ENCODE measurements at places on chromosomes 4 and X.
A peak's percentile ranks its signal among the peaks of the same experiment; 100 is the strongest.

DNA sequence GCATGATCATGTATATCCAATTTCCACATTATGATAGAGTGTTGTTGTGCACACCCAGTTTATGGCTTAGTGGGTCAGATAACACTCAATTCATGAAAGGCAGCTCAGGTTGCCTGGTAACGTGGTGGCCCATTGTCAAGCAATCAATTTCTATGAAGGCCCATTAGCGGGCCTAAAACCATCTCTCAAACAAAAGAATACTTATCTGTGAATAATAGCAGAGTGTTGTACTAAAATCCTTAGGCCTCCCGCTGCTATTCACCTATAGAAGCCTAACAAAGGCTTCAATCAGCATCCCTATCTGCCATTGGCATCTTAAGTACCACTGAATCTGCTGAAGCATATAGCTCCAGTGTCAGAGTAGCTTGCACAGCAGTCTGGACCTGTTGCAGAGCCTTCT is 849.6 kb upstream of the POU3F4 start:
- no peak for DNase-seq

DNA sequence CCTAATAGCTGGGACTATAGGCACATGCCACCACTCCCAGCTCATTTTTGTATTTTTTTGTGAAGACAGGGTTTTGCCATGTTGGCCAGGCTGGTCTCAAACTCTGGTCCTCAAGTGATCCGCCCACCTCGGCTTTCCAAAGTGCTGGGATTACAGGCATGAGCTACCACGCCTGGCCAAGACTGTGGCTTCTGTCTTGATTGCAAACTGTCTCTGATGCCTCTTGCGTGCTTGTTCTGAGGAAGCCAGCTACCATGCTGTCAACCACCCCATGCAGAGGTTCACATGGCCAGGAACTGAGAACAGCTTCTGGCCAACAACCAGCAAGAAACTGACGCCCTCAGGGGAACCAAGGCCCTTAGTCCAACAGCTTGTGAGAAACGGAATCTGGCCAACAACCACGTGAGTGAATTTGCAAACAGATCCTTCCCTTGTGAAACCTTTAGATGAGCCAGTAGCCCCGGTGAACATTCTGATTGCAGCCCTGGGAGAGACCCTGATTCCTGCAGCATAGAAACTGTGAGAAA is 71.2 kb downstream of the SUPT20HL2 start:
- DNase-seq = no peak

GRCh38 chr4:151219091-151219490 is 57.9 kb upstream of the PRSS48 start:
- no peak for DNase-seq

- no peak for DNase-seq
Measured at GRCh38 chr4:8336412-8337075, 67.0 kb downstream of the HTRA3 start.

- peak; percentile 35 for DNase-seq
Measured at GRCh38 chr4:2934077-2934812, 29.0 kb downstream of the NOP14 start.

- no peak for DNase-seq
Measured at GRCh38 chr4:119795986-119796578, 167.5 kb upstream of the PDE5A start.

- no peak for DNase-seq
Measured at GRCh38 chrX:119758731-119759247, 401 bp downstream of the SOWAHD start.

DNA sequence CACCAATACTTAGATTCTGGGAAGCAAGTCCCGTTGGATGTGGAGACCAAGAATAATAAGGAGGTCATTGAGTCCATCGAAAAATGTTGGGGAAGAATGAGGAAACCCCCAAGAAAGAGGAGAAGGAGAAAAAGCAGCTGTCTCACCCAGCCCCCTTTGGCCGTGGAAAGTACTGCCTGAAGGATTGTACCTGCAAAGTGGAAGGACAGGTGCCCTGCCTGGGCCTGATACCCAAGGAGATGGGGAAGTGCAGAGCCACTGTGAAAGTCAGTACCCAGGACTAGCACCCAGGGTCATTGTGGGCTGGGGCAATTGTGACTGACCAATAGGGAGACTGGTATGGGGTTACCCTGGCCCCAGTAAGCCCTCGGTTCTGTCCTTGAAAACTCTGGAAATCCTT is 13.8 kb upstream of the CFAP299 start:
- DNase-seq = no peak

DNA sequence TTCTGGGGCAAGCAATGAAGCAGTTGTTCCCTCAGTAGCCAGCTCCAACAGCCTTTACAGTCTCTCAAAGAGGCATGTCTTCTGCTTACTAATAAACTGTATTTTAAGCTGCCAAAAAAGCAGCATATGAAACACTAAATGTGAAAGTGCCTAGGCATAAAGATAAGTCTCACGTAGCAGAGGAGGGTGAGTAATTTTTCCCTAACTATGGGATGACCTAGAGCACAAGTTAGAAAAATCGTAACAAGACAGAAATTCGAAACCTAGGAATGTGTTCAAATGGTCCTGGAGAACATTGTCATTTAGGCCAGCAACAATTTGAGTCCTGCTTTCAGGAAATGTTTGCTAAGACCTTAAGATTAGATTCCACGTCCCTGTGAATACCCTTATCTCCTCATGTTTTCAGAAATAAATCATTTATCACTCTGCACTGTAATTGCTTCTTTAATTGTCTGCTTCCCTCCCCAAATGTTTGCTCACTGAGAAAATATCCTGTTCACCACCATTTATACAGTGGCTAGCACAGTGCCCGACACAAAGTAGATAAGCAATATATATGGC is 222.2 kb downstream of the KCNIP4 start:
- no peak for DNase-seq

DNA sequence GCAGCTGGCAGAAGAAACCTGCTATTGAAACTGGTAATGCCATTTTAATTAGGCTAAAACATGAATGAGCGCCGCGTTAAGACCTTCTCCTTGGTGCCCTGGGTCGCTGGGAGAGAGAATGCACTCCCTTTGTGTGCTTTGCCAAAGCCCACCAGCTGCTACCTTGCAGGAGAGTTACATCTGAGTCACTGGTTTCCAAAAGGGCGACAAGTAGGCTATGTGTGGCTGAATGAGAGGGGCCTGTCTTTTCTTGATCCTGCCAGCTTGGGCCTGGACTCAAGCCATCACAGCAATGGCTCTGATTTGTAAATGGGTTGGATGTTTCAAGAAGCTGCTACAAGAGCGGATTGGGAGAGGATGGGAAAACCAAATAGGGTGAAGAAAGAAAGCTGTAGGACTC is 81.5 kb downstream of the NHS start:
- no peak for DNase-seq

DNA sequence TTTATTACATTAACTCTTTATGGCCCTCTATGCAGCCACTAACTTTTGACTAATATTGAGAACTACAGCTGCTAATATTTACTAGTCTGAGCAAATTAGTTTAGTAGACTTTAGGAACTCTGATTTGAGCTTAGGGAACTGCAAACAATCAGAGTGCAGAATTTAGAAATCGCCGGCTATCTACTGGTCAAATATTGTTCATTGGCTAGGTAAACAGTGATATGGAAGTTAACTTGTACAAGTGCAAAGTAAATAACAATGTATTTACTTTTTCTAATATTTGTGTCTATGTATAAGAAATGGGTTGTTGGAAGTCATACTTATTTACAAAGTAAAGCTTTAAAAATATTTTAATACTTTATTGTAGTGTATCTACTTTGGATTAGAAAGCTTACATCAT is 279.6 kb downstream of the CFAP299 start:
- DNase-seq = no peak

DNA sequence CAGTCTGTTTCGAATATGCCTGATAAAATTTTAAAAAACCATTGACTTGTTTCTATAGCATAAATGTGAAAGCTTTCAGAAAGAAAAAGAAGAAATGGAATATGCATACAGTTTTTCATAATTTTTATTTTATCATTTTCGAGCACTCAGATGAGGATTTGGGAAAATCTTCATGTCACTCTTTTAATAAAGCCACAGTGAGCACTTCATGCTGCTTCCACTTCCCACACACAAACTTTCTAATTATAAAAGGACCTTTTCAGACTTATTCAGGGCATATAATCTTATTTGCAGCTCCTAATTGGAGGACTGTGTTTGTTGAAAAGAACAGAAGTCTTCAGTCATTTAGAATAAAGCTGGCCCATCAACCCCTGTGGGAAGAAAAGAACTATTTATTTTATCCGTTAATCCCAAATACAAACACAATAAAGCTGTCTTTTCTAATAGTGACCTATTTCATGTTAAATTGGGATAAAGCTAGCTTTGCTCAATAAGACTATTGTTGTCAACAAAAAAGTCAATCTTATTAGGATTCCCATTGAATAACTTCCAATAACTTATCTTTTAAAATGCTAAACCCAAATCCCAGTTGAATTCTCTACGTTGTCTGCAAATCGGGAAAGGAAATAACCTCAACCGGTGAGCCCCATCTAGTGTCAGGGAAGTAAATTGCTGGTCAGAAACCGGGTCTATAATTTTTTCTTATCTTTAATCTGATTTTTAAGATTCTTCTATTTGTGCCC is 211.5 kb downstream of the PDGFRA start:
- no peak for DNase-seq

DNA sequence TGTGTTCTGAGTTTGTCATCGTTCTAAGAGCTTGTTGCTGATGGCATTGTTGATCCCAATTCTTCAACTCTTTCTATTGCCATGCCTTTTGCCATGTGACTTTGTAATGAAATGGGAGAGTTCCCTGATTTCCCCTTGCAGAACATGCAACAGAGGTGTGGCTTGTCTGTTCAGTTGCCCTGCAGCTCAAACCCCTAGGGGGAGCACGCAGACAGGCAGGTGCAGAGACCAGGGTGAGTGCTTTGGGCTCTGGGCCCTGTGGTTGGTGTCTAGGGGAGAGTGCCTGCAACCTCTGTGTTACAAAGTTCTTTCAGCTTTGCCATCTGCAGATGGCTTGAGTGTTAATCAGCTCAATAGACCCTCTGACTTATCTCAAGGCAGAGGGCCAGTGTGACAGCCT is 332.7 kb downstream of the MID1IP1 start:
- no peak for DNase-seq

GRCh38 chr4:76532805-76533204 is 97.8 kb downstream of the SHROOM3 start:
- no peak for DNase-seq

GRCh38 chrX:133440081-133440796 is 24.9 kb upstream of the GPC4 start:
- no peak for DNase-seq

- no peak for DNase-seq
Measured at GRCh38 chr4:164871673-164872072, 5.3 kb upstream of the APELA start.

DNA sequence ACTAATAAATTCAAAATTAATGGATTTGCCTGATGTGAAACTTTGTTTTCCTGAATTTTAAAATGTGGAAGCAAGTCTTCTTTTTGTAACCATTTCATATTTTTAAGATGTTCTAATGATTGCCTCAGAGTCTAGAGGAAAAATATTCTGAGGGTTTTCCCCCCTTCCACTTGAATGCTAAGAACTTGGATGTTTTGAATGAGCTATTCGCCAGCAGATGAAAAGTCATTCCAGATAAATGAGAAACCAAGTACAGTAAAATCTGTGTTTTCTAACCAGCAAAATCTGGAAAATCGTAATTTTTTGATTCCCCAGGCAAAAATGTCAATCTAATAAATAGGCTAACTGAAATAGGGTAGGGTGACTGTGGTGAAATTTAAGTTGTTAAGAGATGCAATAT is 45.6 kb downstream of the SLIT2 start:
- DNase-seq = no peak

- no peak for DNase-seq
Measured at GRCh38 chr4:82450966-82451755, 20.8 kb downstream of the ENOPH1 start.

DNA sequence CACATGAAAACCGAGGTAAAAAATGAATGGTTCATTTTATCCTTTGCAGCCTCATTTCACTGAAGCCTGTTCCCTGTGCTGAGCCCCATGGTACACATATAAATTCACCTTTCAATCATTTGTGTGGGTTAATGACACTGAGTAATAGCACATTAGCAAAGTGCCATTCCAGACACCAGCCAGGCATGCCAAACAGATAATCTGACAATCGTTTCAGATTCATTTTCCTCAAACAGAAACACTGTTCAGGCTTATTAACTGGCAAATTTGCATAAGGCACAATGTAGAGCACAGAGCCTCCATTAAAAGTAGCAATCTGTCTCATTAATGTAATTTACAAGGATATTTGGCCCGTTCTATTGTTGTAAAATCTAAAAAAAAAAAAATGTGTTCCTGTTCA is 76.2 kb downstream of the UNC5C start:
- no peak for DNase-seq

DNA sequence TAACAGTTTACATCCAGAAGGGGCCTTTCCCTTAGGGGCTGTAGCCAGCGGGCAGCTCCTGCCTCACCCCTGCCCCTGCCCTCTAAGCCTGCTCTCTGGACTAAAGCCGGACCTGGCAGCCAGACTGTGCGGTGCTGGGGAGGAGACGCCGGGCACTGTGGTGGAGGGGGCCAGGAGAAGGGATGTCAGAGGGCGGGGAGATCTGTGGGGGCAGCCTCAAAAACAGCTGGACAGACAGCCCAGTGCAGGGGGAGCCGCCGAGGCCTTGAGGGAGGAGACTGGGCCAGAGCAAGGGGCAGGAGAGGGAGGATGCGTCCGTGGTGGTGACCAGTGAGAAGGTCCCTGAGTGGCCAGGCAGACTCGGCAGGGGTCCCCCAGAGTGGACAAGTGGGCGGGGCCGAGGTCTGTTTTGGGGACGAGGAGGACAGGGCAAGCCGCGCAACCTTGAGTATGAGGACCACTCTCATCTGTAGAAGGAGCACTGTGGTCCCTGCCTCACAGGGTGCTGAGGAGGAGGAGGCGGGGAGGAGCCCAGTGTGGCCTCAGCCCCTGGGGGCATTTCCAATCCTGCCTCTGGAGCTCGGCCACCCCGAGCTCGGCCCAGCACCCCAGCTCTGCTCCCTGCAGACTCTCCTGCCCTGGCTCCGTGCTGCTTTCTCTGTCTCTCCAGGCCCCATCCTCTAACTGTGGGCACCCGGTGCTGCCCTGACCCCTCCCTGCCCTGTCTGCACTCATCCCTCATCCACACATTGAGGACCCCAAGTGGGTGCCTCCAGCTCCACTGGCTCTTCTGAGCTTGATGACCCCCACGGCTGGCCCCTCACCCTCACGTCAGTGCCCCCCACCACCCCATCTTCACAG is 59.2 kb upstream of the NKX1-1 start:
- DNase-seq = no peak

- no peak for DNase-seq
Measured at GRCh38 chr4:140739971-140740370, 16.2 kb downstream of the TBC1D9 start.

- no peak for DNase-seq
Measured at GRCh38 chr4:48596336-48596735, 106.3 kb downstream of the ZAR1 start.

DNA sequence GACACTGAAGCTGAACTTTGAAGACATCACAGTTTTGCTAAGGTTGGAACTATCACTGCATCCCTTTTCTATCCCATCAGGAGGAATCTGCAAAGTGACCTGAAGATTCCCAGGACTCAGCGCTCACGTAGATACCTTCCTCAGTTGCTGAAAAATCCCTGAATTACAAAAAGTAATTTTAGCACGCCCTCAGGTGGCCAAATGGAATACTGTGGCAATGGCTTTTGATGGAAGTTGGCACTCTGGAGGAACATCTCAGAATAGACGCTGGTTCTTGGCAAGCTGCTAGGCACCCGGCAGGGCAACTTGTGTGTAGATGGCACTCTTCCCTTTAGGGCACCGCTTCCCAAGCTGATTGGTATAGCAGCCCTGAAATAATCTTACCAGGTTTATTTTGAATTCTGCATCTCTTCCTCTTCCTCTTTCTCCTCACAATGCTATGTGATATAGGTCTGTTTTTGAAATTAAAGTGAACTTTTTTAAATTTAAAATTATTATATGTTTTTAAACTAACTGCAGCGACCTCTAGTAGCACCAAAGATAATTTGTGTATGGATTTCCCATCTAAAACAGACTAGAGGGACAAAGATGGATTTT is 16.3 kb upstream of the ESX1 start:
- no peak for DNase-seq

All from mesothelial cell of epicardium (in vitro differentiated cells).